ENCODE measurements at places on chromosomes 3 and 15.

- DNase-seq = no peak
Measured at GRCh38 chr3:64748244-64748904, 60.6 kb upstream of the ADAMTS9 start.

DNA sequence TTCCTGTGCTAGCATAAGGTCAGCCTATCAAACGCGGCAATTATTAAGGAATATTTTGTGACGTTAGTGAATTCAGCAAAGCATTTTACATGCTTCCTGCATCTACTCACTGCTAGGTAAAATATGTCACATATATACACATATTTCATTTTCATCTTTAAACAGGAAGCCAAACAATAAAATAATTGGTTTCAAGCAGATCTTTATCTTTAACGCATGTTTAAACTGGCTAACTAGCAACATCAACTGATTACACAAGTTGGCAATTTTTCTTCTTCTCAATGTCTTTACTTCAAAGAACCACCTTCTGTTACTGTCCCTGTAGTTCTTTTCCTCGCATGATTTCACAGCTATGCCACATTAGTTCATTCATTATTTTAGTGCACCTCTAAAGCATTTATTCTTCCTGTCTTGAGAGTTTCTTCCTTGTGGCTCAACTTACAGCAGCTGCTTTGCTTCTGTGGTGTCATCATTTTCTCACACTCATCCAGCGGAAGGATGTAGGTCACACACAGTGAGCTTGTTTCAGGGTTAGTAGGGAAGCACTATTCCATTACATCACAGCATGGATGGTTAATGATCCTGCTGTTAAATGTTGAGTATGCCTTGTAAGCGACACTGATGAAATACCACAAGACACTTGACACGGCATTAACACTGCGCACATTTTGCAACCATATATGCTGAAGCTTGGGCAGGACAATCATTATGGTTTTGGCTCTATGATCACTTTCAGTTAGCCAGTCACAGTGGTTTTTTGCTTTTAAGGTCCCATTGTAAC lies 2.3 kb upstream of the BCHE start:
- no peak for DNase-seq

GRCh38 chr3:151058740-151059139 lies 26.7 kb upstream of the MED12L start:
- DNase-seq = no peak

DNA sequence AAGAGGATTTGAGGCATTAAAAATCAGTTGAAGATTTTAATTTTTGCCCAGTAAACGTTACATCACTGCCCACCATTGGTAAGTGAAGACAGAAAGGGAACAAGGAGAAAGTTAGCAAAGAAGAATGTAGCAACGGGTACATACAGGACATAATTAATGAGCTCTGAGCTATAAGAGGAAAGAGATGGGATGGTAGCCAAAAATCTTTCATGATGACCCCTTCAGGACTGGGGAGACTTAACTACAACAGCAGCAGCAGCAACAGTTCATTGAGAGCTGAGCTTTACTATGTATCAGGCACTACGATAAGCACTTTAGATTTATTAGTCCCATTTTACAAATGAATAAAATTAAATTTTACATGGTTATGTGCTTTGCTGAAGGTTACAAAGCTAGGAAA lies 18.4 kb downstream of the EMC4 start:
- no peak for DNase-seq

DNA sequence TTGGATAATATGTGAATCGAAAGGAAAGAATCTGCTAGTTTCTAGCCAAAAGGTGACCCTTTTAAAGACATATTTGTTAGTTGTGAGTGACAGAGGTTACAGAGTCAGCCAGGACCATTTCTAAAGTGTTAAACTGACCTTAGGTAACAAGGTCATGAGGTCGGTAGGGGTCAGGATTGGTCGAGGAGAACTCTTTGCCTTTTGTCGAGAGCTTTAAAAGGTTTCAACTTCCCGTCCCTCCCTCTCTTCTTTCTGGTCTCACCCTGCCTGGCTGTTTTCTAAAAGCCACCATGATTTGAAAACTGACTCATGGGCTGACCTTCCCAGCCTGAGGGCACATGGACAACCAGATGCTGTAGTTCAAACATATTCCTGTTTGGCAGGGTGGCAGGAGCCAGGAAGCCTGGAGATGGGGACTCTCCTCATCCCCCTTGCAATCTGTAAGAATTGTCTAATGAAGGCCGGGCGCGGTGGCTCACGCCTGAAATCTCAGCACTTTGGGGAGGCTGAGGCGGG lies 25.8 kb upstream of the PRTG start:
- no peak for DNase-seq

GRCh38 chr3:129604767-129605166 lies 1.7 kb downstream of the PLXND1 start:
- DNase-seq = no peak

DNA sequence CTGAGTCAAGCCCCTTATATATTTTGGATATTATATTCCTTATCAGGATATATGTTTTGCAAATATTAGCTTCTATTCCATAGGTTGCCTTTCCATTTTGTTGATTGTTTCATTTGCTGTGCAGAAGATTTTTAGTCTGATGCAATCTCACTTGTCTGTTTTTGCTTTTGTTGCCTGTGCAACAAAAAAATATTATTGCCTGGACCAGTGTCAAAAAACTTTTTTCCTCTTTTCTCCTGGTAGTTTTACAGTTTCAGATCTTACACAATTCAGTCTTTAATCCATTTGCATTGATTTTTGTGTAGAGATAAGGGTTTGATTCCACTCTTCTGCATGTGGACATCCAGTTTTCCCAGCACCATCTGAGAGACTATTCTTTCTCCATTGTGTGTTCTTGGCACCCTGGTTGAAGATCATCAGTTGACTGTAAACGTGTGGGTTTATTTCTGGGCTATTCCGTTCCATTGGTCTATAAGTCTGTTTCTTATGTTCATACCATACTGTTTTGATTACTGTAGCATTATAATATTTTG lies 228.9 kb upstream of the NR2E3 start:
- no peak for DNase-seq

DNA sequence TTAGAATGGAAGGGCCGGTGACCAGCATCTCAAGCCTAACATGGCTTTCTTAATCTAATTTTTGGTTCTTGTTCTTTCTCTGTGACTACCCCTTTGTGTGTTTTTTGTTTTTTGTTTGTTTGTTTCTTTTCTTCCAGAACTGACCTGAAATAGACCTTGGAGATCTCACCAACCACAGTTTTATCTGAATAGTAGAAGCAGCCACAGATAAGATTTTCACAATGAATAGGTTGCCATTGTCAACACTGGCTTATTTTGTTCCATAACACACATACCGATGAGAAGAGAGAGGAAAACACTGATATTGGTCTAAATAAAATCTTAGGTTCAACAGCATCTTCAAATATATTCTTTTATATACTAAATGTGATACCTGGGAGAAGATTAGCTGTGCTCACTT lies 11.5 kb downstream of the ILDR1 start:
- no peak for DNase-seq

- peak; percentile 40 for DNase-seq
Measured at GRCh38 chr15:67107014-67107812, 41.8 kb downstream of the SMAD3 start.

DNA sequence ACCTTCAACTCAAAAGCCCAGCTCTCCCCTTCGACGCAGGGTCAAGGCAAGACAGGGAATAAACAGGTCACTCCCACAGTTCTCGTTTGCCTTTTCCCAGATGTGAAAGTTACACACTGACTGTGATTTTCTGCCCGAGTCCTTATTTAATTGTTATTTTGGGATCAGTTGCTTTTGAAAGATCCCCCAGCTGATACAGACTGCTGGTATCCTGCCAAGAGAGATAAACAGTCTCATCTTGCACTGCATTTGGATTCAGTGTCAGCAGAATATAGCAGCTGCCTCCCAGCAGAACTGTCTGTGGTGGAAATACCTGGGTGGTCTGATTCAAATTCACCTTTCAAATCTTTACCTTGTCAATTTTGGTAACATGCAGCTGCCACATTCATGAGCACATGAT lies 56.0 kb upstream of the FAM3D start:
- DNase-seq = no peak

DNA sequence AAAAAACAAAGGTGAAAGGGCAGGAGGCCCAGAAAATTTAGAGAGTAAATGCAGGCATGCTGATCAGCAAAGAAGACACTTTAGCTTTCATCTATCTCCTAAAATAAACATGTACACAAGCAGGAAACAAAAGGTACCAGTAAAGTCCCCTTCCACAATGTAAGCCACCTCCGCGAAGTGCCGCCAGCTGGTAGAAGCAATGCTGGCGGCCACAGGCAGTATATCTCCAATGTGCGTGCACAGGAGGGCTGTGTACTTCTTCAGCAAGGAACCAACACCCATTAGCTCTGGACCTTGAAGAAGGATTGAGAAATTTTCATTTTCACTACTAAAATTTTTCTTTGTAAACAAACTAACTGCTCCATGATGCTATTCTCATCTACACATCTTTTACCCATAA lies 75.4 kb downstream of the HERC2 start:
- DNase-seq = no peak

DNA sequence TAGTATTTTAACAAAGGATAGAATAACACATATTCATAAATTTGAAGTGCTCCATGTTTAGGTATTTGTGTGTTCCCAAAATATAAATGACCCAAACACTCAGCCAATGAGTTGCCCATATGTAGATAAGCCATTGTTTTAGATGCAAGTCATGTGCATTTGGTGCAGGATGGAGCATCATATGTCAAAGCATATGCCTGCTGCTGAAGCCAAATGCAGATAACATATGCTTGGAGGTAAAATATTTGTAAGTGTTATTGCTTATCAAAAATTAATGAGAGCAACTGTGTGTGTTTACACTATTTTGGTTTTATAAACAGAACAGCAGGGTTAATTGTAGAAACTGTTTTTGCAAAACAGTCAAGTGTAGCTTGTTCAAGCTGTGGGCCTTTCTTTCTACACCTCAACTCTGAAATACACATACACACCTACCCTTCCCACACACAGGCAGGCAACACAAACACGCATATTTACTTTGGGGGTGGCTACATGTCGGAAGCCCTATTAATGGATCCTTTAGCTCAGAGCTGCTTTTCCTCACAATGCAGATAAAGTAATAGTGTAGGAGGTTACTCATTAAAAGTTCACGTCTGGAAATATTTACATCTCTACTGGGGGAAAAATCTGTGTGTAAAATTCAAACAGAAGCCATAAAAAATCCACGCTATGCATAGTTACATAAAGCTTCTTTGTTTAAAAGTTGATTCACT lies 521.4 kb downstream of the ZNF385D start:
- DNase-seq = no peak

DNA sequence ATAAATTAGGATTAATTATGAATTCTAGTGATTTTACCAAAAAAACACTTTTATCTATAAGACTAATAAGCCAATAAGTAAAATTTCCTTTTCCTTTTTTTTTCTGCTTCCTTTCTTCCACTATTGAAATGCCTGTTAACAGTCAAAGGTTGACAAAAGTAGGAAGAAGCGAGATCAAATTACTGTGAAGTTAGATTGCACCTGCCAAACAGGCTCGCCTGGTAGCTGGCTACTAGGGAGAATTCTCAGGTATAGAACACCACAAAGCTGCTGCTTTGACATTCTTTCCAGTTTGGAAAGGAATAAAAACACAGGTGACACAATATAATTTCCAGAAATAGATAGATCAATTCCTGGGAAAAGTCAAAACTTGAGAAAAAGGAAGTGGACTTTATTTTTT lies 749.0 kb downstream of the NSUN3 start:
- no peak for DNase-seq

DNA sequence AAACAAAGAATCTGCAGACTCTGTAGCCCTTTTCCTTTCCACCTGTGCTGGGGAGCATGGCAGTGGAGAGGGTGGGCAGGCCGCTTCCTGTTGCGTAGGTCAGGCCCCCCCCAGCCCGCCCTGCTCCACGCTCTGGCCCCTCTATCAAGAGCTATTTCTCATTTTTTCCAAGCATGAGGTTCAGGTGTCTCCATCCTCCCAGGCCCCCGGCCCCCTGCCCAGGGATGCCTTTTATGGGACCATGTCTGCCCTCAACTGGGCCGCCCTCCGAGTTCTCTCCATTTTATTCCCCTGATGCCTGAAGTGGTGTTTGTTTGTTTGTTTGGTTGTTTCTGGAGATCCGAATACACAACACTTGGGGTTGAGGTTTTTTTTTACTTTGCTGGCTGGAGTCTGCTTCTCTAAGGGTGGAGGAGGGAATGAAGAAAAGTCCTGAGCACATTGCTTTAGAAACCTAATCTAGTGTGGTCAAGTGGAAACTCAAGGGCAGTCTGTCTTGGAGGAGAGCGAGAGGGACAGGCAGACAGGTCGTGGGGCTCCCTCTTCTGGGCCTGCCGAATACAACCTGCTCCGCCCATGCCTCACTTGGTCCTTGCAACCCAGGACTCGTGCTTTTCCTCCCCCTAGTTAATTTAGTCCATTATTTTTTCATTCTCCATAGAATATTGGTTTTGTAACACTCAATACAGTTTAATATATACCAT lies 176.5 kb upstream of the LYSMD4 start:
- DNase-seq = peak; percentile 32

GRCh38 chr3:190595807-190596206 lies 81.9 kb downstream of the IL1RAP start:
- no peak for DNase-seq

GRCh38 chr3:41102750-41103149 lies 96.6 kb upstream of the CTNNB1 start:
- no peak for DNase-seq

- DNase-seq = no peak
Measured at GRCh38 chr3:57682284-57682683, 10.6 kb downstream of the DENND6A start.

GRCh38 chr3:97488741-97489140 lies 275.8 kb upstream of the ARL6 start:
- no peak for DNase-seq

GRCh38 chr3:19471138-19471537 lies 322.8 kb downstream of the KCNH8 start:
- DNase-seq = no peak

- no peak for DNase-seq
Measured at GRCh38 chr3:53168175-53168923, 7.3 kb downstream of the PRKCD start.

GRCh38 chr15:52030010-52030409 lies 11.0 kb downstream of the MAPK6 start:
- DNase-seq = no peak

- no peak for DNase-seq
Measured at GRCh38 chr3:186220365-186220764, 111.5 kb upstream of the ETV5 start.

- no peak for DNase-seq
Measured at GRCh38 chr3:125220183-125220582, 7.6 kb upstream of the SLC12A8 start.

DNA sequence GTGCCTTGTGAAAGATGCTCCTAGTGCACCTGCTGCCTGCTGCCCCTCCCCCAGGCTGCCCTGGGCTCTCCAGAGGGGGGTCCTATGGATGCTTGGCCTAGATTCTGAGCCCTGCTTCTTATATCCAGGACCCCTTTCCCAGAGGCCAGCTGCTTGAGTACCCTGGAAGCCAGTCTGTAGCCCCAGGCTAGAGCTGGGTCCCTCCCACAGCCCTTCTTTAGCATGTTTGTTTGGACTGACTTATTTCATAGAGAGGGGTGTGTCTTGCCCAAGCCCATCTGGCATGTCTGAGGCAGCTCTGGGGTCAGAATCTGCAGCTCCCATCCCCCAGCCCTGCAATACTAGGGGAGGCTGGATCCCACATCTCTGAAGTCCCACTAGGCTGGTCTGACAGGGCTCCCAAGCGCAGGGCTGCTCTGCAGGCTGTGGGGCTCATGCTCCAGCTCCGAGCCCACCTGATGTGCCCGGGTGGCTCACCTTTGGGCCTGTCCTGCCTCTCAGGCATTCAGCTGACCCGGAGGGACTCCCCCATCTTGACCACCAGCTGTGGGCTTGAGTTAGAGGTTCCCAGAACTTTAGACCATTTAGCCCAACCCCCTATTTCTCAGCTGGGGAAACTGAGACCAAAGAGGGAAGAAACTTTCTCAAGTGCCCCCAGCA lies 3.1 kb downstream of the CHRNB4 start:
- no peak for DNase-seq

GRCh38 chr15:43412096-43412495 lies 41.2 kb downstream of the TUBGCP4 start:
- DNase-seq = no peak
